A549 treated with CORT108297 at 1 μM for 4 hours (cell line): ENCODE measurements at places on chromosomes 3 and 15. TPM values are rescaled to one million over a fixed set of nuclear protein-coding genes. Genes with fewer than 3 reads are reported as not detected.

The ARID3B gene
- total RNA-seq = 3.1 to 4.2 TPM (median 3.9 TPM) in 5 replicates

The C3orf85 gene
- total RNA-seq = not detected in 5 replicates

The P2RY1 gene
- 0.36 to 0.49 TPM (median 0.37 TPM) in 5 replicates for total RNA-seq

The CILP gene
- total RNA-seq = 0.06 to 0.09 TPM (median 0.07 TPM) in 5 replicates

The ARL8B gene
- total RNA-seq = 64.0 to 70.8 TPM (median 69.0 TPM) in 5 replicates

The SNX22 gene
- total RNA-seq = 0.59 to 0.96 TPM (median 0.89 TPM) in 5 replicates

The PLSCR5 gene
- total RNA-seq = not detected in 5 replicates

The IQCF5 gene
- not detected in 5 replicates for total RNA-seq

The SLC24A5 gene
- not detected in 5 replicates for total RNA-seq

The SENP2 gene
- 14.4 to 26.6 TPM (median 17.2 TPM) in 5 replicates for total RNA-seq

The AADACL2 gene
- total RNA-seq = not detected in 5 replicates

The OSTN gene
- total RNA-seq = not detected in 5 replicates

The MNS1 gene
- 2.2 to 4.3 TPM (median 3.2 TPM) in 5 replicates for total RNA-seq

The UBA7 gene
- 0.38 to 0.74 TPM (median 0.64 TPM) in 5 replicates for total RNA-seq

The FBLN2 gene
- total RNA-seq = 1.6 to 3.6 TPM (median 2.6 TPM) in 5 replicates

The DUOXA1 gene
- total RNA-seq = 0.08 to 0.17 TPM (median 0.12 TPM) in 5 replicates

The HHATL gene
- not detected in 5 replicates for total RNA-seq

The CLPX gene
- 35.0 to 61.0 TPM (median 47.0 TPM) in 5 replicates for total RNA-seq

The RFTN1 gene
- total RNA-seq = 3.4 to 4.0 TPM (median 3.5 TPM) in 5 replicates

The SPCS1 gene
- total RNA-seq = 151 to 178 TPM (median 163 TPM) in 5 replicates

The GOLGA6L4 gene
- 0.73 to 1.8 TPM (median 0.90 TPM) in 5 replicates for total RNA-seq

The SHC4 gene
- 0.83 to 1.5 TPM (median 0.89 TPM) in 5 replicates for total RNA-seq

The TCAIM gene
- total RNA-seq = 6.8 to 10.2 TPM (median 7.8 TPM) in 5 replicates

The ADAMTSL3 gene
- 0.25 to 0.66 TPM (median 0.53 TPM) in 5 replicates for total RNA-seq

The GP5 gene
- total RNA-seq = not detected in 5 replicates

The GOLGA8R gene
- total RNA-seq = 0.12 to 0.35 TPM (median 0.26 TPM) in 5 replicates

The TGM4 gene
- 0.03 to 0.10 TPM (median 0.04 TPM) in 5 replicates for total RNA-seq

The XCR1 gene
- total RNA-seq = not detected in 5 replicates

The NANOGP8 gene
- total RNA-seq = not detected in 5 replicates

The SNTN gene
- not detected in 5 replicates for total RNA-seq

The HOMER2 gene
- 10.9 to 12.9 TPM (median 12.5 TPM) in 5 replicates for total RNA-seq

The PDCD10 gene
- total RNA-seq = 51.2 to 69.2 TPM (median 55.9 TPM) in 5 replicates

The CSPG4 gene
- 0.06 to 0.12 TPM (median 0.10 TPM) in 5 replicates for total RNA-seq

The AP3B2 gene
- total RNA-seq = 0.57 to 0.94 TPM (median 0.74 TPM) in 5 replicates

The TJP1 gene
- total RNA-seq = 56.8 to 78.8 TPM (median 66.1 TPM) in 5 replicates

The LRCH3 gene
- 14.0 to 17.2 TPM (median 15.5 TPM) in 5 replicates for total RNA-seq

The ACKR4 gene
- not detected in 5 replicates for total RNA-seq

The GADL1 gene
- not detected in 5 replicates for total RNA-seq

The RTP3 gene
- total RNA-seq = not detected in 5 replicates

The HSPBAP1 gene
- 5.9 to 6.5 TPM (median 6.0 TPM) in 5 replicates for total RNA-seq

The PTH1R gene
- 0.51 to 1.1 TPM (median 0.67 TPM) in 5 replicates for total RNA-seq

The RFT1 gene
- total RNA-seq = 20.8 to 29.8 TPM (median 28.0 TPM) in 5 replicates

The HAUS2 gene
- 18.0 to 20.9 TPM (median 18.7 TPM) in 5 replicates for total RNA-seq

The LRTM1 gene
- total RNA-seq = not detected in 5 replicates

The FOXL2 gene
- total RNA-seq = 2.5 to 5.2 TPM (median 4.7 TPM) in 5 replicates
